ENCODE measurements at places on chromosomes 2 and 18.

- no peak for DNase-seq
These were observed 103.5 kb upstream of the TRIB2 start for GRCh38 chr2:12613137-12613835.

- no peak for DNase-seq
These were observed 10.0 kb downstream of the RHOB start for GRCh38 chr2:20456636-20457426.

- no peak for DNase-seq
These were observed 427.8 kb downstream of the NR4A2 start for GRCh38 chr2:155904720-155905119.

DNA sequence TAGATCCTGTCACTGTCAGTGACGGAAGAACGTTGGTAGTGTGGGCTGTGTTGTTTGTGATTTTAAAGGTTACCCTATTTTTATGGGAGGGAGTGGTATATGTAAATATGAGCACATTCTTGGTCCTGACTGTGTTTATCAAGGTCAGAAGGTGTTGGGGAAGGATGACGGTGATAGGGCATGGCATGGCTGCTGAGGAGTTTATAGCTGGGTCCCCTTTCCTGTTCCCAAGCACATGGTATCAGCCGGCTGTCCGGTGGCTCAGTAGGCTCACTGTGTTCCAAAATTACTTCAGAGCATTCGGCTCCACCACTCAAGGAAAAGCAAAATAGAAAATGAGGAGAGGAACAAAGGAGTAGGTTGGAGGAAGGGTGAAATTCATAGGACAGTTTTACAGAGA, 28.6 kb downstream of the IRS1 start:
- no peak for DNase-seq

GRCh38 chr2:192140236-192140839, 54.4 kb downstream of the TMEFF2 start:
- no peak for DNase-seq

DNA sequence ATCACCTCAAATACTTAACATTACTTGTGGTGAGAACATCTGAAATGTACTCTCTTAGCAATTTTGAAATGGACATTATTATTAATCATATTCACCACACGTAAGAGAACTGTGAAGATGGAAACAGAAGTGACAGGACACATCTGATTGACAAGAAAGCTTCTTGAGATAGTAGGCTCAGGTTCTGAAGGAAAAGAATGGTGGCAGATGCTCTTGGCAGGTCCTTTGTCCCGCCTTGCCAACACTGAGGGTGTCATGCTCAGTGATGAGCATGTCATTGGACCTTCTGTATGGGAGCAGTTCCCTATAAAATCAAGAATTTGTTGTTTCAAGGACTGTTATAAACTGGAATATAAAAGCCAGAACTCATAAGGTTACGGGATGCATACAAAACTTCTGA, 428.1 kb downstream of the THSD7B start:
- DNase-seq = no peak

GRCh38 chr2:222762342-222762741, 90.9 kb downstream of the MOGAT1 start:
- DNase-seq = no peak

DNA sequence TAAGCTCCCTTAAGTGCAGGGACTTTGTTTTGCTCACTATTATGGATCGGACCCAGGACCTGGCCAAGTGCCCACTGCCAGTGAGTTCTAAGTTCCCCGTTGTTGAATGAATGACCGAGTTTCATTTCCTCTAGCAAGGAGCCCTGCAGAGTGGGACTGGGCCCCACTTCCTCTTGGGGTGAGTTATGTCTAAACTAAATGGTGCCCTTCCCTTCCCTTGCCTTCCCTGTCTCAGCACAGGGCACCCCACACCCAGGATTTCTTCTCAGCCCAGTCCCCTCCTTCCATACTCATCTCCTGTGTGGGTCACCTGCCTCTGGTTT, 195.3 kb upstream of the HS6ST1 start:
- no peak for DNase-seq

GRCh38 chr18:46821856-46822711, 65.2 kb upstream of the ST8SIA5 start:
- DNase-seq = no peak

- no peak for DNase-seq
These were observed 430.6 kb upstream of the ID2 start for GRCh38 chr2:8251291-8251690.

DNA sequence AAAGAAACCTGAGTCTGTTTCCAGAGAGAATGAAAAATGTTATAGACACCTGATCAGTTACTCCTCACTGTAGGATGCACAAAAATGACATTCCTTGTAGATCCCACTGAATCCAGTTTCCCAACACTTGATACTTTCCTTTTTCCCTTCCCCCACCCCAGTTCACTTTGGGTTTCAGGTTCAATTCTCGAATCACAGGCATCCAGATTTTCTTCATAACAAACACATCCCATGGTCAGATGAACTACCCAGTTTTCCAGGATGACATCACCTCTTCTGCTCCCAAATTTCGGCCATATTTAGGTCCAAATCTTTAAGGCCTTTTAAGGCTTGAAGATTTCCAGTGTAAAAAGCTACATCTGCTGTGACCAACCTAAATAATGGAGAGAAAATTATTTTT, 51.5 kb downstream of the UGP2 start:
- DNase-seq = no peak

DNA sequence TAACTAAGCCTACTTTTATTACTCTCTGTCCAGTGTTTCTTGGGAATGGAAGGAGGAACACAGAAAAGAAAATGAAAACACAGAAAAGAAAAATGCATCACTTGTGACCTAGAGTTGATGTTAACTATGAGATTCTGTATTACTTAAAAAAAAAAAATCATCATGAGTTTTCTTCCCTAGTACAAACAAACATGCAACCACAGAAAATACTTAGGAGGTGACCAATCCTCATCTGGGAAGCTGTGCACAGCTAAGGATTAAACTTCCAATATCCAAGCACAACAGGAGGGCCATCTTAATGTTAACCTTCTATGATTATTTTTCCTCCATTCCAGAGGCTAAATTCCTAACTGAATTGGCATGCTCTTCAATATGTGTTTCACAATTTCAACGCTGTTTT, 1140.4 kb downstream of the LRP1B start:
- DNase-seq = no peak

GRCh38 chr2:75994759-75995158, 284.0 kb upstream of the GCFC2 start:
- no peak for DNase-seq

GRCh38 chr2:142286618-142287017, 155.8 kb upstream of the LRP1B start:
- DNase-seq = no peak

GRCh38 chr18:78113940-78114251, 864.2 kb downstream of the GALR1 start:
- no peak for DNase-seq

DNA sequence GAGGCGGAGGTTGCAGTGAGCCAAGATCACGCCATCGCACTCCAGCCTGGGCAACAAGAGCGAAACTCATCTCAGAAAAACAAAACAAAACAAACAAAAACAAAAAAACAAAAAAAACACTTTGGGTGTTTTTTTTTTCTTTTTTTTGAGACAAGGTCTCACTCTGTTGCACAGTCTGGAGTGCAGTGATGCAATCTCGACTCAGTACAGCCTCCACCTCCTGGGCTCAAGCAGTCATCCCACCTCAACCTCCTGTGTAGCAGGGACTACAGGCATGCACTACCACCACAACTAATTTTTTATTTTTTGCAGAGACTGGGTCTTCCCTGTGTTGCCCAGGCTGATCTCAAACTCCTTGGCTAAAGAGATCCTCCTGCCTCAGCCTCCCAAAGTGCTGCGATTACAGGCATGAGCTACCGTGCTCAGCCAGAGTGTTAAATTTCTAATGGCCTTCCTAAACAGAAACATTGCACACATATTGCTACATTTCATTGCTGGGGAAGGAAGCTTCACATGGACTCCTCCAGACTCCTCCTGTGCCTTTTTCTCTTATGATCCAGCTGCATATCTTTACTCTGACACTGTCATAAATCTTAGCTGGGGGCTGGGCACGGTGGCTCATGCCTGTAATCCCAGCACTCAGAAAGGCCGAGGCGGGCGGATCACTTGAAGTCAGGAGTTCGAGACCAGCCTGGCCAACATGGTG, 19.7 kb downstream of the STARD7 start:
- no peak for DNase-seq
